ENCODE measurements at places on chromosomes 12 and 14. TPM values are rescaled to one million over a fixed set of nuclear protein-coding genes. Genes with fewer than 3 reads are reported as not detected.

The FBXO21 gene
- 39.1 TPM for total RNA-seq

The KRT77 gene
- not detected for total RNA-seq

The REM2 gene
- total RNA-seq = 0.73 TPM

The BLOC1S1 gene
- 123 TPM for total RNA-seq

The ERP27 gene
- total RNA-seq = 16.2 TPM

The PTPRQ gene
- total RNA-seq = 0.79 TPM

The NFE2 gene
- 2.9 TPM for total RNA-seq

The TAS2R50 gene
- total RNA-seq = 1.0 TPM

The SLC35E3 gene
- total RNA-seq = 12.3 TPM

The TAS2R14 gene
- total RNA-seq = 1.9 TPM
